ENCODE measurements at places on chromosomes 6 and 20.

- DNase-seq: peak; percentile 68
Measured at GRCh38 chr6:26304797-26305640, 60.0 kb upstream of the BTN3A2 start.

DNA sequence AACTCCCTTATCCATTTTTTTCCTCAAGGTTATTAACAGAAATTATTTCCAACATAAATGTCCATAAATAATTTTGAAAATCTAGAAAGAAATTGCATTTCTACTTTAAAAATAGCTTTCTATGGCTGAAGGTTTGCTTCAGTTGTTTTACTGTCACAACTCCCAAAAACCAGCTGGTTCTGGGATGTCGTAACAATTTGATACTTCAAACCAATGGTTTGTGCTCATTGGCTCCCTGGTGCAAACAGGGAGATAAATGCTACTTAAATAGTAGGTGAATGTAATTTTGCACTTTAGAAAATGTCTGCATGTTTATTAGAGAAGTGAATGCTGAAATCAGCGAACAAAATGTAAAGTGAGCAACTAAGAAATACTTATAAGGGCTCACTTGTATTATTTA is 31.1 kb downstream of the LAMA2 start:
- no peak for DNase-seq

DNA sequence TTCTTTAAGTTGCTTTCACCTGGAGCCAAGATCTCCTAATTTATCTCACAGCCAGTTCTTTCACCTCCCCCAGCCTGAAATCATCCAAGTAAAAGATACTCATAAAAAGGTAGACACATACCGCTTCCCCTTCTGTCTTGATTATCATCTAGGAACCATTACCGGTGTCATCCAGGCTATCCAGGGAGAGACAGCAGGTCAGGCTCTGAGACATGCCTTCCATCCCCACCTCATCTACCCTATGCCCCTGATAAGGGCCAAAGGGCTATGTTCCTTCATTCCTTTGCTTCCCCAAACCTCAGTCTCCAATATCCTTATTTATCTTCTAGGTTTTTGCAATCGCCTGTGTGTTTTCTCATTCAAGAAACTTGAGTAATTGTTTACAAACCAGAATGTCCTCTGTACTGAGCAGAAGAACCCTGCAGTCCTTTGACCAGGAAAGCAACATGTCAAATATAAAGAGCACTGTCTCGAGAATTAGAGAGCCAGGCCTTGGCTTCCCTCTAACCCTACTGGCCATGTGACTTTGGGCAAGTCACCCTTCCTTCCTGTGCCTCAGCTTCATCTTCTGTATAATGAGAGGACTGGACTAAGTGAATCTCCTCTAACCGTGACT is 41.0 kb downstream of the TNFRSF21 start:
- DNase-seq: no peak

DNA sequence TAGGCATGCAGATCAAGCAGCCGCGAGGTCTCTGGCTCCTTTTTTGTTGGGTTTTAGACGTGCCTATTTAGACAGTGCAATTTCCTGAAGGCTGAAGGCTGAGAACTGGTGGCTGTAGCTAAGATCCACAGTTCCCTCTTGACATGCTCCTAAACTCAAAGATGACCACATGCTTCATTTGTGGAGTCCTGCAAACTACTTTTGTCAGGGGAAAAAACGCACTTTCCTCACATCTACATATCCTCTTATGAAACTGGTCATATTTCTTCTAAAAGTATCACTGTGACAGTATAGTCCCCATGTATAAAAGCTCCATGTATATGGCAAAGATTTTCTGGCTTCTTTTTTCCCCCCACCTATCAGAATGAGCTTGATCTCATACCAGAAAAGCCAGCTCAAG is 30.7 kb downstream of the LYRM4 start:
- DNase-seq: no peak

DNA sequence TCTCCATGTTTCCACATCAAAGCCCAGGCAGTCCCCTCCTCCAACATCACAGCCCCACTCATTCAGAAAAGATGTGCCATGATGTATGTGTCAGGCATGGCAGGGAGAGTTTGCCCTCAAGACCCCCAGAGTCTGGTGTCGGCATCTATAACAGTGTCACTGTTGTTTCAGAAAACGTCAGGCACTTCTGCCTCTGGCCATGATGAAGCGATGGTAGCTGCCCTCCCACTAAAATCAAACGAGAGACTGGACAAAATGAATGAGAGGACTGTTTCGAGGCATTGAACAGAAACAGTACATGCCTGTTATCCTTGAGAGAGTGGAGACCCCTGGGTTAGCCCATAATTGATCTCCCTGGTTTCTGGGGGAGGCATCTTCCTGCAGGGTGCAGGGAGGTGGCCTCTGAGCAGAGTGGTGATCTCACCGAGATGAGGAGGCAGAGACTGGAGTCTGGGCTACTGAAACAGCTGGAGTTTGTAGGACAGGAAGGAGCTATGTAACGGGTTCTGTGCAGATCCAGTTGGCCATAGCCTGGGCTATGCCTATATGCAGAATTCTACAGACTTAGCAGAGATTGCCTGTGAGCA is 144.5 kb downstream of the SYCP2 start:
- DNase-seq: no peak

- DNase-seq: no peak
Measured at GRCh38 chr6:147793871-147794643, 285.6 kb downstream of the SAMD5 start.

GRCh38 chr6:118012944-118013343 is 105.9 kb downstream of the SLC35F1 start:
- DNase-seq: no peak

DNA sequence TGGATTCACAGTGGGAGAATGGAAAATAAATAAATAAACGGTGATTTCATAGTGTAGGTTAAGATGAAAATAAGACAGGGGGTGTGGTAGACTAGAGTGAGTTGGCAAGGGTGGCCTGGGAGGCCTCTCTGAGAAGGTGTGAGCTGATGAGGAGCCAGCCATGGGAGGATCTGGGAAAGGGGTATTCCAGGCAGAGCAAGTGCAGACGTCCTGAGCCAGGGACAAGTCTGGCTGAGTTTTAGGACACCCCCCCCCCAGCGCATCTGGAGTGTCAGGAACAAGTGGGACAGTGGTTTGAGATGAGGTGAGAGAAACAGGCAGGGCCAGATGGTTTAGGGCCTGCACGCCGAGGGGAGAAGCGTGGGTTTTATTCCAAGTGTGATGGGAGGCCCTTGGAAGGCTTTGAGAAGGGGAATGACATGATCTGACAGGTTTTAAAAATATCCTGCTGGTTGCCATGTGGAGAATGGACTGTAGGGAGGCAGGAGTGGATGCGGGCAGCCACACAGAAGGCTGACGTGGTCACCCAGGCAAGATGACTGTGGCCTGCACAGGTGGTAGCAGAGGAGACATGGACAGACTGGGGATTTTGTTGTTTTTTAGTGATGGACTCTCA is 21.1 kb upstream of the CCM2L start:
- DNase-seq: no peak

- DNase-seq: no peak
Measured at GRCh38 chr6:119514345-119514744, 164.8 kb upstream of the MAN1A1 start.

DNA sequence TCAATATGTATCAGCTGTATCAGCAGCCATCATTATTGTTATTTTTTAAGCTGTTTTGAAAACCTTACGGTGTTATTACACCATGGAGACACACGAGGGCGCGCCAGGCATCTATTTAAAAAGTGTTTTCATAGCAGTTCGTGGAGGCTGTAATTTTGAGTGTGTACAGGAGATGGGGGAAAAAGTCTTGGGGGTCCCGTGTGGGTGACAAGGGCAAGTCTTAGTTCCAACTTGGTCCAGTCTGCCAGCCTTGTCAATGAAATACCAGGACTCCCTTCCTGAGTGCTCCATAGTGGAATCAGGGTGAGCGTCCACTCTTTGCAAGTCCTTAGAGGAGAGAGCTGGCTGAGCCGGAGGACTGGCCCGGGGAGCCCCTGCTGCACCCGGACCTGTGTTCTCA is 43.3 kb downstream of the SLC2A10 start:
- DNase-seq: peak; percentile 3

GRCh38 chr20:1242530-1242929 is 16.7 kb downstream of the RAD21L1 start:
- no peak for DNase-seq

DNA sequence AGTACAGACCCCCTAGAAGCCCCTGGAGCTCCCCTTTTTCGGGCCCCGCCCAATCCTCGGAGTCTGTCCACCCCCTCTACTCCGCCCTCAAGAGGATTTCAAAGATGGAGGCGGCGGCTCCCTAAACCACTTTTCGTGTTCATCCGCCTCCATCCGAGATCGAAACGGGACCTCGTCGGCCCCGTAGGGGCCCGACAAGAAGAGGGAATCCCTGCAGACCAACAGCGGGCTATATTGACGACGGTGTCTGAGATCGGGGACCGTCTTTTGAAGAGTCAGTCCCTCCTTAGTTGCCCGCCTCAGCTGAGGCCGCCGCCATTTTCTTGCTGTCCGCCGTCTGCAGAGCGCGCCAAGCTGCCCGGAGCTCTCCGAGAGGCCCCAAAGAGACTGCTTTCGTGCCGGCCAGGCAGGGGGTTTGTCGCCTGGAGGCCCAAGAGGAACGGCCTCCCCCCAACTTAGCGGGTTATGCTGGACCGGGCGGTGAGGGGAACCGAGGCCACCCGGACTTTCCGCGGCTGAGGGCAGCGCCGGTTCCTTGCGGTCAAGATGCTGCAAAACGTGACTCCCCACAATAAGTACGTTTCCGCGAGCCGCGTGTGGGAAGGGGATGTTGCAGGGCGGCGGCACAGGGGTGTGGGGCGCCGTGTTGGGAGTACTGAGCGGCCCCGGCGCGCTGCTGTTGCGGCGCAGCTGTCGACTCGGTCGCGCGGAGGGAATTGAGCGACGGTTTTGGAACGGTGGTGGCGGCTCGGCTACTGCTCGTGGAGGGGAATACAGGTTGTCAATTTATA is 4.2 kb downstream of the BRD2 start:
- no peak for DNase-seq

GRCh38 chr6:12009180-12009685 is 2.9 kb upstream of the HIVEP1 start:
- DNase-seq: no peak

GRCh38 chr6:139776041-139776440 is 401.6 kb upstream of the CITED2 start:
- no peak for DNase-seq

DNA sequence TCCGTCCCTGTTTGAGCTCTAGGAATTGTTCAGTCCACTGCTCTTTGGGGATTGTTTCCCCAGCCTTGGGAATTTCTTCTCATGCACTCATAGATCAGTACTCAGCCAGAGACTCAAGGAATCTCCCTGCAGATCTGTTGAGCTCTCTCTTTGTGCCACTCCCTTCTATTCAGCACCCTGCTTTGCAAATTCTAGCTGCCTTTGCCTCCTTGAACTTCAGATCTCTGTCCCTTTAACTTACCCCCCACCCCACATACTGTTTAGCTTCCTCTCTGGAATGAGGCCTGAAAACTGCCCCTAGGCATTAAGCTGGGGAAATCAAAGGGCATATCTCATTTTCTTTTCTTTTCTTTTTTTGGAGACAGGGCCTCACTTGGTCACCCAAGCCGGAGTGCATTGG is 30.5 kb downstream of the QRSL1 start:
- DNase-seq: no peak

DNA sequence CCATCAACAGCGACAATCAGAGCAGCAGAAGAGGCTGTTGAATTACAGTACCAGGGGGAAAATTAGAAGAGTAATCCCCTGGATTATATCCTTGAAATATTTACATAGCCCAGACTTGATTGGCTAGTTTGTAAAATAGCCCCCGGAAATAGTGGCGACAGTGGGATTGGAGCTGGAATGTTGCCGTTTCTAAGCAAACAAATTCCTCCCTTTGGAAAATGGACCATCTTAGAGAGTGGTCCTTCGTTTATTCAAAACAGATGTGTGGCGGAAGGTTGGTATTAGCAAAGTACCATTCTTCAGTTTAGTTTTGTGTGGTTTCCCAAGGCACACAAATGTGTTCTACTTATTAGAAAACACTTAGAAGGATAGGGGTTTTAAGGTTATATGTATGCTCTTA is 4.5 kb upstream of the EPB41L2 start:
- no peak for DNase-seq

DNA sequence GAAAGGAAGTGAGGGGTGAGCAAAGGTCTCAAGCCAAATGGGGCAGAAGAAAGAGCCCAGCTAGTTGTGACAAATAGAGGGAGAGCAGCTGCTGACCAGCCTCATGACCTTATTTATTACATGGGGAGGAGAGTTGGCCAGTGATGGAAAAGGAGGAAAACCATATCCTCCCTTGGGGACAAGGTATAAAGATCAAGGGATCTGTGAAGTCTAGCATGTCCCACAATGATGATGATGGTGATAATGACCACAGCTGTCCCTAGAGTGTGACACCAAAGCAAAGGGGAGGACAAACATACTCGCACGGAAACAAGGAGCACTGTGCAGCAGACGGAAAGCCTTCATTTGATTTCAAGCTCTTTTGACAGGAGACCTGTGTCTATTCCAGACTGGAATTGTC is 190.4 kb upstream of the MCHR2 start:
- DNase-seq: no peak

- no peak for DNase-seq
Measured at GRCh38 chr20:5234158-5234557, 82.6 kb downstream of the PROKR2 start.

- no peak for DNase-seq
Measured at GRCh38 chr6:36025932-36026327, 1.5 kb upstream of the SLC26A8 start.

GRCh38 chr6:84866715-84867114 is 102.3 kb upstream of the TBX18 start:
- DNase-seq: no peak

GRCh38 chr20:62797671-62798532 is 1.6 kb downstream of the MRGBP start:
- DNase-seq: no peak

DNA sequence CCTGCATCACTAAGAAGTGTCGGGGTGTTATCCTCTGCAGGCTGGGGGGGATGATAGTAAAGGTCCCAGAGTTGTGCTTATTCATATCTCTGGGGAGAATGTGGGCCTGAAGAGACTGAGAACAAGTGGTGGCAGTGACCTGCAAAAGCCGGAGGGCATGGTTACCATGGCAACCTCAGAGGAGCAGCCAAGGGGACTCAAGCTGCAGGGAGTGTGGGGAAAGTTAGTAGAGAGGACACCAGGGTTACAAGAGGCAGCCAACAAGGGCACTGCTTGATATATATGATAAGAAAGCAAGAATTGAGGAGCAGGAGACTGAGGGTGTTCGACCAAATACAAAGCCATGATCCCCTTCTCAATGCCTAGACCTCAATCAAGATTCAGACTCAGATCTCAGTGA is 46.1 kb downstream of the HLA-F start:
- DNase-seq: no peak

- no peak for DNase-seq
Measured at GRCh38 chr20:56411759-56412472, at the start of gene CASS4. CASS4 (plus strand) TSS chr20:56412260; CDS start chr20:56412459, 199 bp downstream.
